CD4-positive, alpha-beta T cell (primary cell): ENCODE measurements at places on chromosomes 12 and 14. TPM values are rescaled to one million over a fixed set of nuclear protein-coding genes. Genes with fewer than 3 reads are reported as not detected.
A peak's percentile ranks its signal among the peaks of the same experiment; 100 is the strongest.

Gene TEX52
- total RNA-seq, result not detected

Gene MYH6
- total RNA-seq, result not detected

Gene RNASE12
- total RNA-seq, result not detected

DNA sequence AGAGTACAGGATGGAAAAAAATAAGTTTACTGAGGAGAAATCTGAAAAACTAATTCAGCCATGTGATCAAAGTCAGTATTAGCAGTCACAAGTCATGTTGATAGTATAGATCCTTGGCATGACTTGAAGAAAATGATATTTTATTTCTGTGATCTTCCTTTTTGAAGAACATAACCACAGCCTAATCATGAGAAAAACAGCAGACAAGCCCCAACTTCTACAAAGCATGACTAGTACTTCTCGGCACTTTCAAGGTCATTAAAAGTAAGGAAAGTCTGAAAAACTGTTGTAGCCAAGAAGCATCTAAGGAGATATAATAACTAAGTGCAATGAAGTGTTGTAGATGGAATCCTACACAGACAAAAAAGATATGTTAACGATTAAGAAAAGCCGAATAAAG is 264.1 kb upstream of the FOXG1 start:
- no peaks in the 10 kb centered on the region for H3K36me3 ChIP-seq
- no peak overlapping the region for H3K27ac ChIP-seq
- no peaks in the 10 kb centered on the region for H3K27me3 ChIP-seq
- H3K4me3 ChIP-seq, result no peak overlapping the region
- H3K4me1 ChIP-seq, result no peaks in the 10 kb centered on the region

DNA sequence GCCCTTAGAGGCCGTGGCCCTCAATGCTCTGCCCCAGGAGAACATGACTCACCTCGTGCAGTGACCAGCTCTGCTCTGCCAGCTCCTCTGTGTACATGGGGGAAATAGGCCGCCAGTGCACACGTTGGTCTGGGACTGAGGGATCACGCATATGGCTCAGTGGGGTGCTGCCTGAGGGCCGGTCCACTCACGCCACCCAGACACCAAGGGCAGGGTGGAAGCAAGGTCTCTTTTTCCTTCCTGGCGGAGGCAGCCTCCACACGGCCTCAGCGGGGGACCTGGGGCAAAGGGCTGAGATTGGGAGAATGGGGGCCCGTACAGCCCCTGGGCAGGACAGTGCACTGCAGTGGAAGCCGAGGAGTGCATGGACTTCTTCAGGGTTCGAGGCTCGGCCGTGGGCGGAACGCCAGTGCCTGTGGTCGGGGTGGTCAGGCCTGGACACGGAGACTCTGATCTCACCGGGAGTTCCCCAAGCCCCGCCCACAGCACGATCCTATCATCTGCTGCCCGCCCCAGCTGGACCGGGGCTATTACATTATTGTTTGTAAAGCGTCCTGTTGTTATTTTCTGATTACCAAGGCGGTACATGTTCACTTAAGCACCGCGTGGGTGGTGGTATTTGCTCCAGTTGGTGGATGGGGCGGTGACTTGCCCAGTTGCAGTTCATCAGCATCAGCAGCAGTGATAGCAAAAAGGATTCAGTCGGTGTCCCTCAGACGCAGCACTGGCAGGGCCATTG is 38.8 kb upstream of the TDRD9 start:
- H3K27me3 ChIP-seq, result no peaks in the 10 kb centered on the region
- H3K27ac ChIP-seq, result no peak overlapping the region
- no peaks in the 10 kb centered on the region for H3K36me3 ChIP-seq
- DNase-seq, result no peak
- no peaks in the 10 kb centered on the region for H3K4me1 ChIP-seq
- H3K4me3 ChIP-seq, result no peak overlapping the region

DNA sequence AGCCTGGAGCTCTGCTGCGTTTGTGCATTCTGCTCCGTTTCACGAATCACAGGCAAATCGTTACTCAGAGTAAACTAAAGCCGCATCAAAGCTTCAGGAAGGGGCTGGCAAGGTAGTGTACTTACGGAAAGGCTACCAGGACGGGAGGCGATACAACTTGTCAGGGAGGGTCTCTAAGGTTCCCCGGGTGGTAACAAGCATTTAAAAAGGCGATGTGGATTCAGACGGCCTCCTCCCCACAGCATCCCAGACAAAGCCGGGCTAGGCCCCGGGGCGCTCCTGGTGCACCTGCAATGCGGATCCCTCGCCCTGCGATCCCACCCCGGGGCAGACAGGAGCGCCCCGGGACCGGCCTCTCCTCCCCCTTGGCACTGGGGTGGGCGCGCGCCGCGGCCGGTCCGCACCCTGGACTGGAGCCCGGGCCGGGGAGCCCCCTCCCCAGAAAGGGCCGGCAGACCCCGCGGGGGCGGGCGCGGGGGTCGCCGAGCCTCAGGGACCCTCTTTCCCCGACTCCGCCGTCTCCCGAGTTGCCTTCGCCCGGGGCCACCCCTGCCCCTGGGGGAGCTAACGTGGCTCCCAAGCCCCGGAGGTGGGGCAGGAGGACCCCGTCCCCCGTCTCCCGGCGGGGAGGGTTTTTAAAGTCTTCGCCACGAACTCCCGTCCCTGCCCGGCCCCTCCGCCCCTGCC is 718 bp downstream of the CCDC92 start:
- peak overlapping the region; percentile 53 for H3K4me3 ChIP-seq
- peaks cover 3% of the 10 kb centered on the region for H3K36me3 ChIP-seq
- H3K4me1 ChIP-seq, result peaks cover 13% of the 10 kb centered on the region
- peak overlapping the region; percentile 38 for H3K27ac ChIP-seq

GRCh38 chr12:92921877-92922276 is 7.2 kb downstream of the EEA1 start:
- no peaks in the 10 kb centered on the region for H3K36me3 ChIP-seq
- no peak overlapping the region for H3K27ac ChIP-seq
- no peaks in the 10 kb centered on the region for H3K27me3 ChIP-seq
- no peak for DNase-seq

GRCh38 chr14:73397810-73398209 is 60.5 kb downstream of the NUMB start:
- H3K27ac ChIP-seq, result no peak overlapping the region
- H3K27me3 ChIP-seq, result no peaks in the 10 kb centered on the region
- DNase-seq, result no peak
- H3K4me3 ChIP-seq, result no peak overlapping the region
- H3K4me1 ChIP-seq, result no peaks in the 10 kb centered on the region
- no peaks in the 10 kb centered on the region for H3K36me3 ChIP-seq

- H3K36me3 ChIP-seq, result peaks cover 29% of the 10 kb centered on the region
- no peak overlapping the region for H3K27ac ChIP-seq
- H3K27me3 ChIP-seq, result no peaks in the 10 kb centered on the region
- H3K4me3 ChIP-seq, result no peak overlapping the region
- no peak for DNase-seq
These were observed 1.8 kb downstream of the PSME1 start for GRCh38 chr14:24137529-24138395.

GRCh38 chr14:103574104-103574503 is 11.3 kb downstream of the COA8 start:
- no peaks in the 10 kb centered on the region for H3K27me3 ChIP-seq
- no peak overlapping the region for H3K4me3 ChIP-seq
- no peak overlapping the region for H3K27ac ChIP-seq
- H3K4me1 ChIP-seq, result no peaks in the 10 kb centered on the region
- DNase-seq, result no peak
- H3K36me3 ChIP-seq, result peaks cover 45% of the 10 kb centered on the region

- peak overlapping the region; percentile 86 for H3K27ac ChIP-seq
- no peaks in the 10 kb centered on the region for H3K36me3 ChIP-seq
- peak overlapping the region; percentile 81 for H3K4me3 ChIP-seq
- DNase-seq, result peak; percentile 13
- peaks cover 23% of the 10 kb centered on the region for H3K4me1 ChIP-seq
These were observed 604 bp downstream of the EEA1 start for GRCh38 chr12:92928421-92928961.

DNA sequence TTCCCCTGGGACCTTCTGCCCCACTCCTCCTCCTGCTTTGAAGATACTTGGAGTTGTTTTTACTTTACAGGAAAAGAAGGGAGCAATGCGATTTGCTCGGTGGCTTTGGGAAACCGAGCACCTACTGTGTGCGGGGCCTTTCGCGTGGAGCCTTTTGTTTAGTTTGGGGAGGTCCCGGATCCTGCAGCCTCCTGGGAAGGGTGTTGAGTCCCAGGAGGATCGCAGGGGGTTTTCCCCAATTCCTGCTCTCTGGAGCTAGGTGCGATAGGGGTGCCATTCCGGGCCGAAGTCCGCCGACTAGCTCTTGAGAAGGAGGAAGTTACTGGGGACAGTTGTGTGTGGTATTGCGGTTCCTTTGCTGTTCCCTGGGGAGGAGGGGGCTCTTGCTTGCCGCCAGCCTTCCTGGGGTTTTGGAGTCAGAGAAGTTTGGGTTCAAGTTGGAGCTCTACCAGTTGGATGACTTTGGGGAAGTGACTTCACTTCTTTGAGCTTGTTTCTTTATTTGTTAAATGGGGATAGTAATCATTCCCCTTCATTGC is 1.1 kb downstream of the BRI3BP start:
- H3K27me3 ChIP-seq, result no peaks in the 10 kb centered on the region
- H3K36me3 ChIP-seq, result no peaks in the 10 kb centered on the region
- H3K4me1 ChIP-seq, result peaks cover 29% of the 10 kb centered on the region
- H3K4me3 ChIP-seq, result peak overlapping the region; percentile 65
- no peak for DNase-seq

DNA sequence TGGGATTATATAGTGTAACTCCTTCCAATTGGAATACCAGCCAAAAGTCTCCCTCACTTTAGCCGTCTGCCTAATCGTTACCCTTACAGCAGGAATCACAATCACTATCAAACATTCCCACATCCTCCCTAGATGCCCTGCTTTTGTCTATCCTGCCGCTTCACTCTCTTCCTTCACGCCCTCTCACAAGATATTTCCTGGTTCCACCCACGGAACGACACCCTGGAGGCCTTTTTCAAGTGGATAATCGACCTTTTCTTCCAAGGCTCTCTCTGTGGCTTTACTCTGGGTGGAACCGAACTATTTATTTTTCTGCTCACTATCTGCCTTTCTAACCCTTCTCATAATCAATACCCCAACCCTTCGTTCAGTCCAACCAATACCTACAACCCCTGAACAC is 58.9 kb downstream of the MOK start:
- H3K4me1 ChIP-seq, result no peaks in the 10 kb centered on the region
- H3K4me3 ChIP-seq, result no peak overlapping the region
- H3K27ac ChIP-seq, result no peak overlapping the region
- no peaks in the 10 kb centered on the region for H3K27me3 ChIP-seq
- DNase-seq, result no peak
- no peaks in the 10 kb centered on the region for H3K36me3 ChIP-seq

GRCh38 chr12:113479590-113480335 is 8.1 kb upstream of the LHX5 start:
- peaks cover 4% of the 10 kb centered on the region for H3K4me1 ChIP-seq
- H3K27me3 ChIP-seq, result peaks cover 72% of the 10 kb centered on the region
- H3K27ac ChIP-seq, result no peak overlapping the region
